ENCODE measurements at places on chromosomes 5 and 9.

GRCh38 chr9:92562461-92562967, 26.7 kb upstream of the ECM2 start:
- no peak for DNase-seq

DNA sequence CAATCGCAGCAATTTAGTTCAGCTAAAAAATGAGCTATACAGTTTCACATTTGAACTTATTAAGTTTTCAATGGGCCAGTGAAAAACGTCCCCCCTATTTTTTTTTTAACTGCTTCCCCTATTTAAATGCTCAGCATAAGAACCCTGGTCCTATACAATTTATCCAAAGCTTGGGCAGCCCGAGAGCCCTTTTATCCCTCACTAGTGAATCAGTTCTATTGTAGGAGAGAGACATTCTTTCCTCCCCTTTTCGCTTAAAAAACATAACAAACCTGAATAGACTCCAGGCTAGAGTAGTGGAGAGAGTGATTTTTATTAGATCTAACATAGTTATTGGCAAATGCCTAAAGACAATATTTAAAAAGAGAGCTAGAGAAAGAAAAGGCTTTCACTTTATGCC, 1.4 kb downstream of the LIX1 start:
- DNase-seq: no peak

DNA sequence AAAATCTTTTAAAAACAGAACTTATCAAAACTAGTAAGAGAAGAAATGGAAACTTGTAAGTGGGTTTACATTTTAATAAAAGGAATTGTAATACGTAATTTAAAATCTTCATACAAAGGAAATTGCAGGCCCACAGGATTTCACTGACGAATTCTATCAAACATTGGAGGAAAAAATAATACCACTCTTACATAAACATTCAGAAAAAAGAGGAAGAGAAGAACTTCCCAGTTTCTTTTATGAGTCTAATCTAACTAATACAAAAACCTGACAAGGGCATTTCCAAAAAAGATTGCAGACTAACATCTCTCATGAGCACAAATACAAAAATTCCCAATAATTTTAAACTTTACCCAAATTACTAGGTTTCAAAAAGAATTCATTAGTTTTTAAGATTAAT, 149.0 kb downstream of the RANBP17 start:
- no peak for DNase-seq

GRCh38 chr9:99820685-99821395, 845 bp upstream of the NR4A3 start:
- peak; percentile 72 for DNase-seq

- no peak for DNase-seq
Measured at GRCh38 chr5:144468571-144468970, 297.9 kb downstream of the KCTD16 start.

- DNase-seq: no peak
Measured at GRCh38 chr5:56845904-56846480, 30.6 kb downstream of the MAP3K1 start.

- no peak for DNase-seq
Measured at GRCh38 chr5:137636099-137636498, 99.8 kb downstream of the KLHL3 start.

- no peak for DNase-seq
Measured at GRCh38 chr5:111532886-111533582, 20.7 kb upstream of the STARD4 start.

GRCh38 chr9:116160676-116161571, 7.3 kb downstream of the PAPPA start:
- no peak for DNase-seq

GRCh38 chr5:1753490-1753889, 46.1 kb downstream of the MRPL36 start:
- no peak for DNase-seq

DNA sequence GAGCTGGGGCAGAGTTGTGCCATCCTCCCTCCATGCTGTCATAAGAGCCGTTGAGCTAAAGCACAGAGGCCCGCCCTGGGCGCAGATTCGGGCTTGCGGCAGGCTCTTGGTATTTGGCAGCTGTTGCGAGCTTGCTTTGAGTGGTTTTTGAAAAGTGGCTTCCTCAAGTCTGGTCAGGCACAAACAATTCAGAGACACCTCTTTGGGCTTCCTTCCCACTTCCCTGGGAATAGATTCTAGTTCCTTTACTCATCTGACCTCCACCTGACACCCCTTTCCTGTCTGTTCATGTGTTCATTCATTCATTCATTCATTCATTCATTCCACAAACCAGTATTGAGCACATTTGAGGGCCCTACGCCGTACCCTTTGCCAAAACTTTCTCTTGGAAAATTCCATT, 27.4 kb downstream of the NCS1 start:
- no peak for DNase-seq

- DNase-seq: no peak
Measured at GRCh38 chr5:42993516-42994245, 46.4 kb downstream of the ANXA2R start.

GRCh38 chr9:16048129-16048528, 495.3 kb downstream of the CCDC171 start:
- DNase-seq: no peak

DNA sequence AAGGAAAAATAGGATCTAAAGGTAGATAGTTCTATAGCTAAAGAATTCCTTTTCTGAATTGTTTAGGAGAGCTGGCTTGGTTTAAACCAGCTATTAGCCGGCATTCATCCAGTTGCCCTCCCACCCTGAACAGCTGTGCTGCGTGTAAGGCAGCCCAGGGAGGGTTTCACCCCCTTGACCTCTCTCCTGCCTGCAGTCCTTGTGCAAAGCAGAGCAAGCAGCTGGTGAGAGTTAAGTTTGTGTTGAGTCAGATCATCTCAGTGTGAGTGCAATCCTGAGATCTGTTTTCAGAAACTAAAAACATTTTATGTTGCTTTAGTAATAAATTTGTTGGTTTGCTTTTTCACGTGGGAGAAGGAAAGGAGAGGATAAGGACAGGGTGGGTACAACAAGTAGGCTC, 13.0 kb downstream of the SLC25A25 start:
- DNase-seq: peak; percentile 78

DNA sequence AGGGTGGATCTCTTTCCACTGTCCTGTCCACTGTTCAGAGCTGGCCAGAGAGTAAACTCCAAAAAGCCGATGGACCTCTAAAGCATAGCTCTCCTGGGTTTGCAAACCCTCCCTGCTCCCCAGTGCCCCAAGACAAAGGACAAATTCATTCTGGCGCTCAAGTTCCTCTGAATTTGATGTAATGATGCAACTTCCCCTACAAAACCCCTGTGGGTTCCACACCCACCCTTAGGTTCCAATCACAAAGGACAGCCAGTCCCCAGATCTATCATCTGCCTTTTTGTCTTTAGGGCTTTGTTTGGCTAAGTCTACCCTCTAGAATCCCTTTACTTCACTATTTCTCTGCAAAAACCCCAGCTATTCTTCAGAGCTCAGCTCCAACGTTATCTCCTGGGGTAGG, 57.4 kb upstream of the SLC25A51 start:
- DNase-seq: no peak

DNA sequence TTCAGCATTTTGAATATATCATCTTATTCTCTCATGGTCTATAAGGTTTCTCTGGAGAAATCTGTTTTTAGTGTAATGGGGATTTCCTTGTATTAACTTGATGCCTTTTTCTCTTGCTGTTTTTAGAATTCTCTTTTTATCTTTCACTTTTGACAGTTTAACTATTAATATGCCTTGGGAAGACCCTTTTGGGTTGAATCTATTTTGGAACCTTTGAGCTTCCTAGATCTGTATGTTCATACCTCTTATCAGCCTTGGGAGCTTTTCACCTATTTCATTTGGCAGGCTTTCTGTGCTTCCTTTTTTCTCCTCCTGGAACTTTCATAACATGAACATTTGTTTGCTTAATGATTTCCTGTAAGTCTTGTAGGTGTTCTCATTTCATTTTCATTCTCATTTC, 22.2 kb downstream of the RCL1 start:
- no peak for DNase-seq

DNA sequence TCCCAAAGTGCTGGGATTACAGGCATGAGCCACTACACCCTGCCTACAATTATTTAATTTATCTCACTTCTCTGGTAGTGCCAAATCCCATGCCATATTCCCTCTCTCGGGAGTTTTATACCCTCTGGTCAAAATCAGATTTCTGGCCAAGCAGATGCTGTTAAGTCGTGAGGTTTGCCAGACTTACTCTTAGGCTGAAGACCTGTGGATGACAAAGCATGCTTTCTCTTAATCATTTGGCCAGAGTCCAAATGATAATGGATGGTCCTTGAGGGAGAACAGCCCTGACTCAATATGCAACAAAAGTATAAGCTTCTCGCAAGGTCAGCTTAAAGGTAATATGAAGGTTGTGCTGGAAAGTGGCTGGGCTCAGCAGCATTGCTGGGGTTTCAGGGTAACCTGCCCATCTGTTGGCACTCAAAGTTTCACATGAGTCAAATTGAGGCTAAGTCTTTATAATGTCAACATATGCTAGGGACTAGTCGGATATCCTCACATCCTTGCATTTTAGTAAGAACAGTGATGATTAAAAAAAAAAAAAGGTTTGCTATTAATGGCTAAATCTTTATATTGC, 280.1 kb downstream of the KIF4B start:
- DNase-seq: no peak

DNA sequence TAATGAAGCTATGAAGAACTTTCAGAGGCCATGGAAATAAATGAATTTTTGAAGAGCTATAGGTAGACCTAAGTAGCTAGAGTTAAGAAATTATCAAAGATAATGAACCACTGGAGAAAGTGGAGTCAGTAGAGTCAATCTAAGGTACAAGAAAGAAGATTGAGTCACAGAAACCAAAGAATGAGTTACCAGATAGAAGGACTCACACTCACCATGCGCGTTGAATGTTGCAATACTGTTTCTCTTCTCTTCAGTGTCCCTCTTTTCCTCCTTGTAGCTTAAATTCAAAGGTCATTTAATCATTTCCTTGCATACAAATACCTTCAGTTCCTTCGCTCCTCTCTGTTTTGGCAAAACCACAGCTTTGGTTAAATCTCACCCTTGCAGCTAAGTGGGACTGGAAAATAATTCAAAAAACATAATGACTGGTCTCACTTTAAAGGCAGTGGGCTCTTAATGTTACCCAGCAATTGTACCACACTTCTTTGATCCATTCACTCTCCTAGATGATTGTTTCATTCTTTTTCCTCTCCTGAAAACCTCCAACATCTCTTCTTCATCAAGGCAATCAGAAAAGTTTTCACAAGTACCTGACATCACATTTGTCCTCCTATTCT, 58.3 kb downstream of the NIPBL start:
- no peak for DNase-seq

DNA sequence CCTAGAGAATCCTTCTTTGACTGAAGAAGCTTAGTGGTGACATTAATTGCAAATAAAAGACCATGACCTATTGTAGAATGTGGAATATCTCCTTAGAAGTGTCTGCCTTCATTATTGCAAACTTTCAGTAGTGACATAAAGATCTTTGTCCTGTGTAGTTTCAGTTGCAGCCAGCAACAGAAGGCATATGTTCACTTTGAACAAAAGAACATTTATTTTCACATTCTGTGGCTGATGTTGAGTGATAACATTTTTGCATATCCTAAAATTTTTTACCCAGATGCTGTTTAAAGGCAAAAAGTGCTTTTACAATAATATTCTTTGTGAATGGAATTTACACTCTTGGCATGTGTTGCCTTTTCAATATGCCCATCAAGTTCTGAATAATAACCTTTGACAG, 165.9 kb downstream of the TMC1 start:
- no peak for DNase-seq

DNA sequence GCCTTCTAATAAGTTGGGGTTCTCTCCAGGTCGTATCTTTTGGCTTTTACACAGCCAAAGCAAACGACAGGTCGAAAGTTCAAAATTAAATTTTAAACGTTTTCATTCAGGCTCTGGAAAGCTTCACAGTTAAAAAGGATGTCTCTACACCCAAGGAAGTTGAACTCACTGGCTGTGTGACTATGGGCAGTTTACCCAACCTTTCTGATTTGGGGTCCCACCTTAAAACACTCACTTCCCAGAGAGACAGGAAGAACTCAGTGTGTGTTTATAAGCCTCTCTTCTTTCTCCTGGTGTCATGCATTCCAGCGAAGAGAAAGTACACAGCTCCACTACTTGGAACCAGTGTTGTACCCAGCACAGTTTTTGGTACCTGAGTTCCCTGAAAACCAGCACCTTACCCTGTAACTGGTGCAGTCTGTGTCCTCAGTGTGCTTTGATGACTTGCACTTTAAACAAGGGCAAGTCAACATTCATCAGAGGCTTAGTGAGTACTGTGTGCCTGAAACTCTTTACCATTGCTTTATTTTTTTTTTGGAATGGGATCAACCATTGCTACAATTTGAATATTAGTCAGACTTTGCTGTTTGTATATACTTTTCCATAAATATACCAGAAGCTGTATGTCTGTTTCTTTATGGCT, 1.7 kb downstream of the SRD5A1 start:
- no peak for DNase-seq

DNA sequence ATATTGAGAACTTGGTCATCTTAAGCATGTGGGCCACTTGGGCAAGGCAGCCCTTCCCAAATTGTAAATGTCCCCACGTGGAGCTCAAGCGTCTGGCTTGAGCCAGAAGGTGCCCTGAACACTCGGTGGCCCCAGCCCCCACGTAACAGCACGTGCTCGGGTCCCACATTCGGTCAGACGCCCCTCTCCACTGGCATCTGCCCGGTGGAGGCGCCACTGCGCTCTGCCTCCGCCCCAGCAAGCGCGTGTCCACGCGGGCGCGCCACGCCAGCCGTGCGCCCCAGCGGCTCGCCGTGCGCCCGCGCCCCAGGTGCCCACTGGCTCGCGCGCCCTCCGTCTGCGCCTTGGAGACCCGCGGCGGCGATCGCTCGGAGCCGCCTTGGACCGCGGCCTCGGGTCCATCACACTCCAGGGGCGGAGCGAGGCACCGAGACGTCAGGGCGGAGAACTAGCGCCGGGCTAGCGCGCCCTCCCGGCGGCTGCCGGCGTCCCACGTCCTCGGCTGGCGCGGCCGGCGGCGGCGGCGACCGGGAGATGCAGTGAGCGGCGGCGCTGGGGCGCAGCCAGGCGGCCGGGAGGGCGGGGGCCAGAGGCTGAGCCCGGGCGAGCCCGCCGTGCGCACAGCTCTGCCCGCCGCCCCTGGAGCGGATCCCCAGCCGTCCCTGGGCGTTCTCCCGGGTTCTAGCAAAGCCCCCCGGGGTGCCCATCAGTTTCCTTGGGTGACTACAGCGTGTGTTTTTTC, at the start of gene PALM2AKAP2:
Gene PALM2AKAP2, plus strand, starts transcription at position 488 of the 742 bp plus-strand sequence. CDS start 291 bp downstream, outside the sequence.
- no peak for DNase-seq

GRCh38 chr9:73091909-73092308, 59.8 kb upstream of the ANXA1 start:
- DNase-seq: no peak

DNA sequence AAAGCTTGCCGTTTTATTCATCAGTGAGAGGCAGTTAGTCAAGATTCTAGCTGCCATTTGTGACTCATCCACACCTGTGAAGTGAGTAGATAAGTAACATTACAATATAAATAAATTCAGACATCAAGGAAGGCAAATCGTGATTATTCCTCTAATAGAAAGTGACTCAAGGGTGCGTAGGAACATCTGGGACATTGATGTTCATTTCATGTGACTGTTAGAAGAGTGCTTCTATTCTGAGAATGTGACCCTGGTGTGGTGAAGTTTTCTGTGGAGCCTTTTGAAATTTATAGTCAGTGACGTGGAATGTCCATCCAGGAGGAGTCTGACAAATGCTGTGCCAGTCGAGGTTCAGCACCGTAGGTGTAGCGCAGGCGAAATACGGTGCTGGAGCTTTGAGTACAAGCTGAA, 48.4 kb upstream of the FAM240B start:
- DNase-seq: no peak
